ENCODE measurements at places on chromosomes 2 and 18.

GRCh38 chr2:121521359-121521758 lies 9.3 kb upstream of the RNU4ATAC start:
- no peak for DNase-seq

DNA sequence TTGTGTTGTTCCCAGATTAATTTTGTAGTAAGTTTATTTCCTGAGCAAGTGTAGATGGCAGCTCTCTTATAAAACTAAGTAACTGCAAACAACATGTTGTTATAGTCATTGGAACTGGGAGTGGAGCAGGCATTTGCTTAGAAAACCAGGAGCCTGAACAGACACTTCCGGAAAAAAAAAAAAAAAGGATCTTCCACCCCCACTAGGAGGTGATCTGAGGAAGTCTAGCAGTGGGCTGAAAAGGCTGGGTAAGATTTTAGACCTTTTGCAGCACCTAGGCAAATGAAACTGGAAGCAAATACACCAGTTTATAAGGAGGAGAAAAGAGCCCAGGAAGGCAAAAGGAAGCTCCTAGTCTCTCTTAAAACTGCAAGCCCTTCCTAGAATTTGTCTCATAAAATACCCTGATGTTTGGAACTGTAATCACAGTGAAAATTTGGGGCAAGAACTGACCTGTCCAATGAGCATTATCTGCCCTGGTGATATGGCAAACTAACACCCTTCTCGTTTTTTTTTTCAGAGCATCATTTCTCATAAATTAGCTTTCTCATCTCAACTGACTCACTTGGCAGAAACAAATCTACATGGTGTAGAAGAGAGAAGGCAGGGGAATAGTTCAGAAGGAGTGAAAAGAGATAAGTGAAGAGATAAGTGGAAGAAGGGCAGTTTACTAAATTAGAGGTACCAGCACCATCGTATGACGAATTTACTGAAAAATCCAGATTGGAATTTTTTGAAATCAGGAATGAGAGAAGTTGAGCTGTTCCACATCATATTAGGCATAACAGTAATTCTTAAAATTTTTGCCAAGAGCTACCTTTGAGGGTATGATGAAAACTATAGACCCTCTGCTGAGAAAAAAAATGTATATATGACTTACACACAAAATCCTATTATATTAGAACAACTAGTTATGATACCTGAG lies 4.2 kb upstream of the CCNYL1 start:
- no peak for DNase-seq

- no peak for DNase-seq
These were observed 3.7 kb downstream of the TMSB10 start for GRCh38 chr2:84908948-84909713.

DNA sequence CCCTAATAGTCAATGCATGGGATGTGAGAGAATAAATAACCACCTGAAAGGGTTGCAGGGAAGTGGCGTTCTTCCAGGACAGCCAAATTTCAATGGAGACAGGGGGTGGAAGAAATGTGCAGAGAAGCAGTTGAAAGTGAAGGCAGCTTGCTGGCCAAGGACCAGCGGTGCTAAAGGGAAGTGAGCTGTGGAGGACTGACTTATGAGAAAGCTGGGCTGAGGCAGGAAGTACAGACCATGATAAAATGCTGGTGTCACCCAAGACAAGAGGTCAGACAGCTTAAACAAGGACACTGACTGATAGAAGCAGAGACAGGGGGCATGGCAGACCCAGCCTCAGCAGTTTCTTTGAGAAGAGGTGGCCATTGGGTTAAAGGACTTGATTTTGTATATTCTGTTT lies 106.7 kb downstream of the DTNB start:
- no peak for DNase-seq

DNA sequence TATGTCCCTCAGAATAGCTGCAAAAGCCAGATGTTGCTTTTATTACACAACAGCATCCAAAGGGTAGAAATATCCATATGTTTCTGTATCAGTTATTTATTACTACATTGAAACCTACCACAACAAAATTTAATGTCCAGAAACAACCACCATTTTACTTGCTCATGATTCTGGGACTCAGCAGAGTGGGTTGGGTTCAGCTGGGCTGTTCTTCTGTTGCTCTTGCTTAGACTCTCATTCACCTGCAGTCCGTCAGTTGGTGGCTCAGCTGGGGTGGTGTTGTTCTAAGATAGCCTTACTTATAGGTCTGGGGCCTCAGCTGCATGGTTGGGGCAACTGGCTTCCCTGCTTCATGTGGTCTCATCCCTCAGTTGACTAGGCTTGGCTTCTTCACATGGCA lies 21.7 kb downstream of the AQP4 start:
- no peak for DNase-seq

DNA sequence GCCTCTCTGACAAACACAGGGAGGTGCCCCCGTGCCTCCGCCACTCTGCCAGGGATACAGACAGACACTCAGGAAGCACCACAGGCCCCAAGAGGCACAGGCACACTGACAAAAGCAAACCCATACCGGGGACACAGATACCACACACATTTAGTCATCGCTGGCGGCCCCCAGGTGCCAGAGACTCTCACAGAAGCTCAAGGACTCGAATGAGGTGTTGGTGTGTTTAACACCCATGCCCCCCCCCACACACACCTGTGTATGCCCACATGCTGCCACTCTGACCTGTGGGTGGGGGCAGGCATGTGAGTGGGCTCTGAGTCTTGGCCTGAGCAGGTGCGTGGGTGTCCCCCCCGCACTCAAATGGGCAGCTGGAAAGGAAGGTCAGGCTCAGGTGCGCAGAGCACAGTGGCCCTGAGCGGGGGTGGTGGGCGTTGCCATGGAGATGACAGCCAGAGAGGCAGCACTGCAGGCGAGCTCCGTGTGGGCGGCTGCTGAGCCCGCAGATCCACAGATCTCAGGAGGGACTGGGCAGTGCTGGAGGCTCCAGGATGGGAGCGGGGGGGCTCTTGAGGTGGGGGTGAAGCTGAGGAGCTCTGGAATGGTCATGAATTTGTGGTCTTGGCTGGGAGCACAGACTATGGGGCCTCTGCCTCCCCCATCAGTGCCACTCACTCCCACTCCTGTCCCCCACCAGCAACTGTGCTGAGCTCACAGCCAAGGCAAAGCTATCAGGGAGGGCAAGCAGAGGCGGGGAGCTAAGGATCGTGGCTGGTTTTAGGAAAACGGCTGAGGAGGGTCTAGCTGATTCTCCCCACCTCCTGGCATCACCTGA lies 73.9 kb upstream of the TAF1B start:
- peak; percentile 71 for DNase-seq

- no peak for DNase-seq
These were observed 27.9 kb upstream of the CDCA7 start for GRCh38 chr2:173326806-173327205.

DNA sequence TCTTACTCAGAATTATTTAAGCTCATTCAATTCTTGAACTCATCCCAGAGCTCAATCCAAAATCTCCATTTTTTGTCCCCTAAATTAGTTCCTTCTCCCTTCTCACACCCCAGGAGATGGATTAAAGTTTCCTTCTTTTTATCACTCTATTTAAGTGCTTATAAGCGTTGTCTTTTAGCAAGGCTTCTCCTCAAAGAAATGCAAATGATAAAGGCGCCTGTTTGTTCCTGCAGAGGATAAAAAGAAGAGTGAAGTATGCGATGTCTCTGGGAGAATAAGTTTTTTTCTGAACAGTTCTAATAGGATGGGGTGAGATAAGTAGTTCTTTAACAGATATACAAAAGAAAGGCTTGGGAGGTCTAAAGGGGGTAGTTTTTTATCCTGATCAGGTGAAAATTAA lies 303.3 kb downstream of the CNTNAP5 start:
- no peak for DNase-seq

GRCh38 chr2:204250692-204251091 lies 294.6 kb upstream of the PARD3B start:
- no peak for DNase-seq

DNA sequence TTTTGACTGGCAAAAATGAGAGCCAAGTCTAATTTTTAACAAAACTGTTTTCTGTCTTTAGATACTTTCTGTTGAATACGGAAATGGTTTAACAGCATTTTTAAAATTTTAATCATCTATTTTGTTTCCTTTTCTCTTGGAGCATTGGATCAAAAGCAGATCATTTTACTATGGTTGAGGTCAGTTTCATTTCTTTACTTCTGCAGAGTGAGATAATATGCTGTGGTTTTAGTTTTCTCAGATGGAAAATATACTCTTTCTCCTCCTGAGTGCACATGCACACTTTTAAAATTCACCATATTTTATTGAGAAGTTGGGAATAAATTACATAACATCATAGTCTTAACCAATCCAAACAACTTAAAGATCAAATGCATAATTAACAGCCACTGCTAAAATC lies 283.3 kb downstream of the SLC8A1 start:
- no peak for DNase-seq

DNA sequence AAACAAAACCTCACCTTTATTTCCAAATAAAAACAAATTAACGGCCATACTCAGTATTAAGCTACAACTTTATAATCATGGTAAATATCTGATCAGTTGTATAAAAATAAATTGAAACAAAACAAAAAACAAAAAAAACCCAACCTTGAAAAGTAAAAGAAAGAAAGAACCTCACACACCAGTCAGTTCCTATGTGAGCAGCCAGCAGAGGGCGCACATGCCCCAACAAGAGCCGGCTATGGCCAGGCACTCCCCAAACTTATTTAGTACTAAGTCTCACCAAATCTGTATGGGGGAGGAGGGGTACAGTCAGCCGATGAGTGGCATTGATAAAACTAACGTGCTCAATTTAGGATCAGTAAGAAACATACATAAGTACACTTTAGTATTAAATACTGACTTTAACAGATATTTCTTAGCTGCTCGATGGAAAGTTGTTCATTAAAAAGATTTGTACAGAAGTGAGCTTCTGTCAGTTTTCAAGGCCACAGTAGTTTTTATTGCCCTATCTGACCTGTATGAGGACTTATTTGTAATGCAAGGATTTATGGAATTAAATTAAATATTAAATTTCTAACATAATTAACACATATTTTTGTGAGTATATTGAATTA lies 172.6 kb downstream of the TCF4 start:
- peak; percentile 88 for DNase-seq

GRCh38 chr2:120729406-120730399 lies 6.0 kb upstream of the GLI2 start:
- DNase-seq, result no peak

- no peak for DNase-seq
These were observed 1.6 kb upstream of the CXXC1 start for GRCh38 chr18:50289108-50289443.

GRCh38 chr18:2916184-2916583 lies 69.4 kb downstream of the EMILIN2 start:
- DNase-seq, result no peak

GRCh38 chr2:27249891-27250651 lies 12.8 kb downstream of the SLC30A3 start:
- DNase-seq, result peak; percentile 69

DNA sequence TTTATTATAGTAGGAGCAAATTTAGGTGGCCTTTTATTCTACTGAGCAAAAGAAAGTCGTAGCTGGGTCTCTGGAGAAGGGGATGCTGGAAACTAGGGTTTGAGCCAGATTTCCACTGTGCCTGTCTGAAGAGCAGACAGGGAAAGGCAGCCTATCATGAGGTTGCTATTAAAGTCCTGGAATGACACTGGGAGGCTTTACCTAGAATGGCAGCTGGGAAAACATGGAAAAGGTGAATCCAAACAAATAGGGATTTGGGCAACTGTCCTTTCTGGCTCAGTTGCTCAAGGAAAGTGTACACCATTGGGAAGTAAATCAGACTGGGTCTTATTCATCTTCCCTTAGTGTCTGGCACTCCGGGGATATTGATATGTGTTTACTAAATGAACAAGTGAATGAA lies 154.6 kb downstream of the MTX2 start:
- peak; percentile 1 for DNase-seq

GRCh38 chr18:50315100-50315871 lies 27.8 kb upstream of the CXXC1 start:
- DNase-seq, result no peak

DNA sequence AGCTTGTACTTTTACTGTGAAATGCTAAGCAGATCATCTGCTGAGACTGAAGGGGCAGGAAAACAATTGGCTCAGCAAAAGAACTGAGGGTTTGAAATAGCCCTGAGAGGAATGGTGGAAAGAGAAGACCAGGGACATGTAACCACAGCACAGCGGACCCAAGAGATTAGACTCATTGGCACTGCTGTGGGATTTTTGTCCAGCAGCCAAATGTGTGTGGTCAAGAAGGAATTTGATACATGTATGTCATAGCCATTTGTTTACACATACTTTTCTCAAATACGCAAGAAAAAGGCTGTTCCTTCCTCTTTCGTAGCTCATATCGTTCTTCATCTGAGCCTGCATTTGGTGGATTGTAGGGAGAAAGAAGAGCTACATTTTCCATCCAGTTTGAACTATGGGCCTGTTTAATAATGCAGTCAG lies 73.8 kb downstream of the TRABD2A start:
- DNase-seq, result peak; percentile 54

DNA sequence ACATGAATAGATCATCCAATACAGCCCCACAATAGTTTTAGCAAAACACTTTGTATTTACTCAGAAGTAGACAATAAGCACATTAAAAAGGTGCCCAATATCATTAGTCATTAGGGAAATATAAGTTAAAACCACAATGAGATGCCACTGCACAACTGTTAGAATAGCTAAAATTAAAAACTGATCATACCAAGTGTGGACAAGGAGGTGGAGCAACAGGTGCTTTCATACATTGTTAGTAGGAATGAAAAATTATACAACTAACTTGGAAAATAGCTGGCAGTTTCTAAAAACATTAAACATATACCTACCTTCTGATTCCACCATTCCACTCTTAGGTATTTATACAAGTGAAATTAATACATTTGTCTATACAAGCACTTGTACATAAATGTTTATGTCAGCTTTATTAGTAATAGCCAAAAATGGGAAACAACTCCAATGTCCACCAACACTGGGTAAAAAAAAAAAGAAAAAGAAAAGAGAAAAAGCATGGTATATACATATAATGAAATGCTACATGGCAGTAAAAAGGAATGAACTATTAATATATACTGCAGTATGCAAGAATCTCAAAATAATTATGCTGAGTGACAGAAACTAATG lies 27.6 kb upstream of the UBE2E3 start:
- no peak for DNase-seq

GRCh38 chr2:235564066-235564465 lies 70.2 kb downstream of the AGAP1 start:
- DNase-seq, result no peak

DNA sequence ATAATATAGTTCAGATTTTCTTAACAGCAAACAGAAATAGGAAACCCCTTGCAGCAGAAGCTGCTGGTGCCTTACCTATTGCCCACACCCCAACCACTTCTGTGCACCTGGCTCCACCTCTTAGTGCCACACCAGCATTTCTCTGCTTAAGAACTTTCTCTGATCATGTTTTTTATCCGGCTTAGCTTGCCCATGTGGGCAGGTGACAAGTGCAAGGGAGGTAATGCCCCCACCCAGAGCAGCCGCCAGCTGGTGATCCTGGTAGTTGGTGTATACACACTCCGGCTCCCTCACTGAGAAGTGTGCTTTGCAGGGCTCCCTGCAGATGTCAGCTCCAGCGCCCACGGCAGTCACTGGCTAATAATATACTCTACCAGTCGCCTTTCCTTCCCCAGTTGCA lies 126.3 kb downstream of the ALPK2 start:
- no peak for DNase-seq

Data from hepatocyte (in vitro differentiated cells).